ENCODE measurements at places on chromosomes 3 and 15.

GRCh38 chr15:64969401-64969800 is 20.3 kb downstream of the SPG21 start:
- DNase-seq, result no peak

DNA sequence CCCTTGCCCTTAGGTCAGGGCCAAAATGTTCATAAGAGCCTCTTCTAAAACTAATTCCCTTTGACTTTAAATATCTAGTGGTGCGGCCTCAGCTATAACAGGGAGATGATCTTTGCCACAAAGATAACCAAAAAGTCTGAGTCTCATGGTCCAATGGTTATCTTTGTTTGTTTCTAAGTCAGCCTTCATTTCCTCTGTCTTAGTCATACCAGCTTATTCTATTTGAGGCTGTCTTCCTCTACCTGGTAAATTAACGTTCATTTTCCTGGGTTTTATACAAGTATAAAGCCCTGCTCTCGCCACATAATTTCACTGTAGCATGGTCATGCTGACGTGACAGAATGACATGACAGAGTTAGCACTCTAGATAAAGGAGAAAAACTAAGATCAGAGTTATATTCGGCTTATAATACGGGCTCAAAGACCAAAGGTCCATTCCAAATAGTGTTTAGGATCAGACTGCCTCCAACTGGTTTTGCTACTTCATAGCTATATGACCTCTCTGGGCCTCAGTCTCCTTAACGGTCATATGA is 18.4 kb downstream of the ZNF860 start:
- no peak for DNase-seq

- DNase-seq, result no peak
These were observed 297.6 kb downstream of the CHL1 start for GRCh38 chr3:494190-494589.

- DNase-seq, result no peak
These were observed 3.2 kb upstream of the BCL2L10 start for GRCh38 chr15:52115598-52116427.

DNA sequence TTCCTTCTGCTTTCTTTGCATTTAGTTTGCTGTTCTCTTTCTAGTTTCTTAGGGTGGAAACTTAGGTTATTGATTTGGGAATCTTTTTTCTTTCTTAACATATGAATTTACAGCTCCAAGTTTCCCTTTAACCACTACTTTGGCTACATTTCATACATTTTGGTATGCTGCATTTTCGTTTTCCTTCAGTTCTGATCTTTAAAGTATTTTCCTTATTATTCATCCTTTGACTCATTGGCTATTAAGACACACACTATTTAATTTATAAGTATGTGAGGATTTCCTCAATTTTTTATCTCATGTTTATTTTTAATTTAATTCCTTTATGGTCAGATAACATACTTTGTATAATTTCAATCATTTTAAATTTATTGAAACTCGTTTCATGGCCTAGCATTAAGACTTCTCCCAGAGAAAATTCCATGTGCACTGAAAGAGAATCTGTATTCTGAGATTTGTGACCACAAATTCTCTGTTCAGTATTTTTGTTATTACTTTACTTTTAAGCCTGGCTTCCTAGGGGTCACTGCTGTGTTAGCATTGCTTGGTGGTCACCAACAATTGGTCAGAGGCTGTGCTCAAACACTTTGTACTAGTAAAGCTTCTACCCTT is 87.7 kb downstream of the CFAP20DC start:
- DNase-seq, result no peak

DNA sequence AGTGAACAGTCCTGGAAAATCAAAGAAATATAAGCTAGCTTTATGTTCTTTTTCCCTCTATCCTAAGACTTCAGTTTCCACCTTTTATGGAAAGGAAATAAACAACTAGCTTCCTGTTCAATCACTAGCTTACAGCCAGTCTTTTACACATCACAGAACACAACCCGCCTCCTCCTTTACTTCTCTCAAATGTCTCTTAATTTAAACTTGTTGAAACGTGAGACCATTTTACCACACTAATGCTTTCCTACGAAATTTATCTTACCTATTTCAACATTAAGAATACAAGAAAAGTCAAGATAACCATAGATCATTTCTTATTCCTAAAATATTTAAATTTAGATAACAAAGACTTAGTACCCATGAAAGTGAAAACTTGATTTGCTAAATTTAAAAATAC is 6.2 kb downstream of the PRTG start:
- no peak for DNase-seq

DNA sequence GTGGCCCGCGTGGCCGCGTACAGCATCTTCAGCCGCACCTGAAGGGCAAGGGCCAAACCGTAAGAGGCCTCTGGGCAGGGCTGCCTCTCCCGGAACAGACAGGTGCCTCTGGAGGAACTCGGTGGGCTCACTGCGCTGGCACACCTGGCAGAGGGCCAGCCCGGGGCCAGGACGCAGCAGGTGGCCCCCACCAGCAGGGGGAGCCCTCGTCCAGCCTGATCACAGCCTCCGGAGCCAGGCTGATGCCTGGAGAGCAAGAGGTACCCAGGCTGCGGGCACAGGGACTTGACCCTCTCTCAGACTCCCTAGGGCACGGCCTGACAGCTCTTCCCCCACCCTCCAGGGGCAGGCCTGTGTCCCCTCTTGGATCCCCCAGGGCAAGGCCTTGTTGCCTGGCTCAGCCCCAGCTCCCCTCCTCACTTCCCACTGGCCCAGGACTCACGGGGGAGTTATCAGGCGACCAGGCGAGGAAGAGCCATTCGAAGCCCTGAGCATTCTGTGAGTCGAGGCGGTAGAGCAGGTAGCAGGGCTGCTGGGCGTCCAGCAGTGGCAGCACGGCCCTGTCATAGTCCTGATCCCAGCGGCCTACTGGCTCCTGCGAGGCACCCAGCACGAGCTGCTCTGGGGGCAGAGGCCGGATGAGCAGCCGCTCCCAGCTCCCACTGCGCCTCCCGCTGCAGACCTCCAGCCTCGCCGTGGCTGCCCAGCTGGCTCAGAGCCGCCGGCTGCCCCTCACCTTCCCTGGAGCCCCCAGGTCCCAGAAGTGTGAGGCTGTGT is 6.2 kb upstream of the TLR9 start:
- peak; percentile 92 for DNase-seq

DNA sequence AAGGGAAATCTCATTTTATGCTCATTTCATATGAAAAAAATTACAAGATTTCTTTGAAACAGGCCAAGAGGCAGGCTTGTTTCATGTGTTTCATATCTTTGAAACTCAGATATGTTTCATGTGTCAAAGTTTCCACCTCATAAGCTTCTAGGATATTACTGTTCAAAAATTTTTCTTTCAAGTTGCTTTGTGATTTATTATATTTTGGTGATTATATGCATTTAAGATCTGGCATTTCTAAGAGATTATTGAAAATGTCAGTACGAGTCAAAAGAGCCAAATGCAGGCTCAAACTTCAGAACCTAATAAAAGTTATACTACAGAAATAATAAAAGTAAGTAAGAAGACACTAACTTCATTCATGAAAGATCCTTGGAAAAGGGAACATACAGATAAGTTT is 590.1 kb downstream of the UNC13C start:
- no peak for DNase-seq

DNA sequence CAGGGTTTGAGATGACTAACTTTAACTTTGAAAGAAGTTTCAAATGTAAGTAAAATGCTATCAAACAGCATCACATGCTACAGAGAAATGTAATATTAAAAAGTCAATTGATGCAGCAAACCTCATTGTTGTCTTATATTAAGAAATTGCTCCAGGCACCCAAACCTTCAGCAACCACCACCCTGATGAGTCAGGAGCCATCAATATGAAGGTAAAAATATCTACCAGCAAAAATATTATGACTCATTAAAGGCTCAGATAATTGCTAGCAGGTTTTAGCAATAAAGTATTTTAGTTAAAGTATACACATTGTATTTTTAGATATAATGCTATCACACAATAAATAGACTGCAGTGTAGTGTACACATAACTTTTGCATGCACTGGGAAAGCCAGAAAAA is 746.3 kb downstream of the ZPLD1 start:
- DNase-seq, result no peak

- no peak for DNase-seq
These were observed 391.4 kb downstream of the KCNH8 start for GRCh38 chr3:19539518-19540392.

DNA sequence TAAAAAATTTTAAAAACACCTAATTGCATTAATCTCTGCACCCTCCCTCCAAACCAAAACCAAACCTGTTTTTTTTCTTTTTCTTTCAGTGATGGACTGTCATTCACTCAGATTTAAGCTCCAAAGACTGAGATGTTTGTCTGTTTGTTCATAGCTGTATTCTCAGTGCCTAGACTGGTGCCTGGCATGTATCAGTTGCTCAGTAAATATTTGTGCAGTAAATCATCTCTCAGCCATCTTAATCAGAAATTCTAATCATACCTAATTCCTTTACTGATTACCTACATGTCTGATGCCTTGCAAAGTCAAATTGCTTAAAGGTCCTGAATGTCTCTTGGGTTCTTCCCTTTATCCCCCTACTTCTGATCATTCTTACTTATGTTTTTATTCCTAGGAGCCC is 138.8 kb downstream of the ZNF609 start:
- DNase-seq, result no peak

GRCh38 chr3:194097141-194097882 is 38.6 kb upstream of the HES1 start:
- DNase-seq, result no peak

- no peak for DNase-seq
These were observed 223.8 kb downstream of the OPA1 start for GRCh38 chr3:193816656-193817311.

DNA sequence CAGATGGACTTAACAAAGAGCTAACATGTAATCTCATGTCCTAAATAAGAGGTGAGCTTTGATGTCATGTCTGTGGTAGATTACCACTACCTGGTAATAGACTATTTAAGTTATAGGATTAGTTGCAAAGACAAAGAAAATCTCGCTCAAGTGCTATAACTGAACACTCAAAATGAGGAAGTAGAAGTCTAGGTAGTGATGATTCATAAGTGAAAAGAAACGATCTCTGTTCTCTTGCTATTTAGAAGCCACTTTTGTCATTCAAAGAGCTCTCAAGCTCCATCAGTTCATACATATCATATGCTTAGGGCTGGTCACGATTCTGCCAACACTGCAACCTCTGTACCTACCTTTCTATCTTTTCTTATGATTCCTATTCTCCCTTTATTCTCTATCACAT is 110.9 kb downstream of the EDEM1 start:
- no peak for DNase-seq

GRCh38 chr3:64000453-64001055 is 22.7 kb downstream of the PSMD6 start:
- DNase-seq, result no peak

DNA sequence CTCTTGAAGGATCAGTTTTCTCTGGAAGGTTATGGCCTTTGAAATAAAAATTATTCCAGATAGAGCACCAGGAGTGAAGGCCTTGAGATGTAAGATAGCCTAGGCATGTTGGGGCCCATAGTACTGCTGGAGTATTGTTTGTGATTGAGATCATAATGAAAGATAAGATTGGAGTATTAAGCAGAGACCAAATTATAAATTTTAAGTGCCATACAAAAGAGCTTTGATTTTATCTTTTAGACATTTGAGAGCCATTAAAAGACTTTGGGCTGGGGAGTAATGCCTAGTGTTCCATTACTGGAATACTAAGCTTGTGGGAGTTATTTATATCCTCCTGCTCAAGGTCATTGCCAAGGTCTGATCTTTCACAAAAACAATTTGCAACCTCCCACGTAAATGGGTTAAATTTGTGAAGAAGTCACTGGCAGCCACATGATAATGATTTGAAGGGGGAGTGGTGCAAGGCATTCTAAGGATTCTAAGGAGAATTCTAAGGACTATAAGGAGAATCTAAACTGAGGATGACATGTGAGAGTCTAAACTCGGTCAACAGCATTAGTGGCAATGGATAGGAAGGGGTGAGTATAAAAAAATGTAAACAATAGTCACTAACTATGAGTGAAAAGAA is 12.8 kb downstream of the ELL3 start:
- DNase-seq, result no peak

DNA sequence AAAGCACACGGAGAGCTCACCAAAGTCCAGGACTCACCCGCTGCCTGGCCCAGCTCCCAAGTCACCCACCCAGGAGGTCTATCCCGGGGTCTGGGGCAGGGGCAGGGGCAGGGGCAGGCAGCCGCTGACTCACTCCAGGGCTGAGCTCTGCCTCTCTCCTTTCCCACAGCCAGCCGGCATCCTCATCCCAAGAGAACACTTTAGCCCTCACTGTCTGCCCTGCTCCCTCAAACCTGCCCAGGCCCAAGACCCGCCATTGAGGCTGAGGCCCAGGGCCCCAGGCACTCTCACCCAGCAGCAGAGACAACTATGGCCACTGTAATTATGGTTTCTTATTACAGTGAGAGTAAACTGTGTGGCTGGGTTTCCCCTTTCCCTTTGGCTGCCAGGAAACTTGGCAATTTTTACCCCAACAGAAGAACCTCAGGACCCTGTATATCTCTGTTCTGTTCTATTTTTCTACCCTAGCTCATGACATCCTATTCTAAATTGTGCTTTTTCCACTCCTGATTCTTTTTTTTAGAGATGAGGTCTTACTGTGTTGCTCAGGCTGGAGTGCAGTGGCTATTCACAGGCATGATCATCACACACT is 53.0 kb downstream of the IQSEC1 start:
- no peak for DNase-seq

- DNase-seq, result no peak
These were observed 171.9 kb upstream of the CCDC54 start for GRCh38 chr3:107205358-107205757.

GRCh38 chr3:178684881-178685590 is 148.8 kb downstream of the KCNMB2 start:
- no peak for DNase-seq

DNA sequence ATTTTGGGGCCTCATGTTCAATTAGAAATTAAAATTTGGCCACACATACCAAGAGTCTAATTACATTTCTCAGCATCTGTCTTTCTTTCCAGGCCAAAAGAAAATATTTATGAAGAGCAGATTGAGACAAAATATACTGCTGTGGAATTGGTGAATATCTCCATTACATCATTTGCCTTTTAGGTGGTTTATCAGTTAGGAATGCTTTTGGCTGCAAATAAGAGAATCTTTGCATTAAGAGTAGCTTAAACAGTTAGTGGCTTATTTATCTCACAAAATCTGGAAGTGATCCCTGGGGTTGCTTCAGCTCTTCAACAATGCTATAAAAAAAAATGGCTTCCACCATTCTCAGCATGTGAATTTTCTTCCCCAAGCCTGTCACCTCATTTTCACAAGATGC is 308.7 kb downstream of the MAGI1 start:
- no peak for DNase-seq

GRCh38 chr15:55033574-55033973 is 163.2 kb downstream of the RSL24D1 start:
- no peak for DNase-seq

Measured in stimulated activated CD4-positive, alpha-beta T cell treated with anti-CD3 and anti-CD28 coated beads, Interleukin-4, amount 100 ng/mL, for 1 hour (primary cell).